NCI-H187 (cell line): ENCODE measurements at places on chromosomes 4 and X.
A peak's percentile ranks its signal among the peaks of the same experiment; 100 is the strongest.

DNA sequence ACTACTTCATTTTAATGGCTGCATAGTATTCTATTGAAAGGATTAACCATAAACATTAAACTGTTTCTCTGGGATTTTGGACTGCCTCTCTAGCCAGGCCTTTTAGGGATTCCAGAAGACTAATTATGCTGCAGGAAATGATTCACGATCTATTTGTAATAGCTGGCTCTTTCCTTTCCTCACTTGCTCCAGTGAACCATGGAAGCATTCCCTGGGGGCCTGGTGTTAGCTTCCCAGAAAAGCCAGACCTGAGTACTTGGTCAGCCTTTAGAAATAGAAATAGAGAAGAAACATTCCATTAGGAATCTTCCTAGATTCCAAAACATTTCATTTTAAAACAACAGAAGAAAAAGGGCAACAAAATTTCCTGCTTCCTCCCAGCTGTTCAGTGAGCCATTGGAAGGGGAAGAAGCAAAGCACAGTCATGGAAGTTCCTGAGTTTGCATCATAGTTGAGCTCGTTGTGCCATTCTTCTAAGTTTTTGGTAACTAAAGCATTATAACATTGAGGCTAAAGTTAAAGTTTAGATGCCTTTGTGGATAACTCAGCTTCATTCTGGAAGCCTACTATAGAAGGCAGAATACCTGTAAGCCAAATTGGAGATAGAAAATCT, 83.5 kb downstream of the NPNT start:
- no peak for DNase-seq

DNA sequence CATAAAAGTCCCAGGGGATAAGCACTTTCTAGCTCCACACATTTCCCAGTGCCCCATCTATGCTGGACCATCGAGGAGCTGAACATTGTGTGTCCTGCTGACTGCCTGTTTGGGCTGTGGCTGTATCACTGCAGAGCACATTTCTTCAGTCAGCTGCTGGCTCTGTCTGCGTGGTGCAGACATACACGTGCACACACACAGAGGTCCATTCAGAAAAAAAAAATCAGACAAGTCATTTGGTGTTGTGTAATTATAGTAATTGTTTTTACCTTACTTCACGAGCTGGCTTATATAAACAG, 1.1 kb upstream of the PDLIM3 start:
- DNase-seq, result no peak

GRCh38 chrX:70456256-70456655, 11.6 kb downstream of the DLG3 start:
- no peak for DNase-seq

- no peak for DNase-seq
These were observed 1.5 kb upstream of the PTCHD1 start for GRCh38 chrX:23332888-23333821.

GRCh38 chrX:1885116-1885515, 270.3 kb downstream of the ASMT start:
- no peak for DNase-seq

DNA sequence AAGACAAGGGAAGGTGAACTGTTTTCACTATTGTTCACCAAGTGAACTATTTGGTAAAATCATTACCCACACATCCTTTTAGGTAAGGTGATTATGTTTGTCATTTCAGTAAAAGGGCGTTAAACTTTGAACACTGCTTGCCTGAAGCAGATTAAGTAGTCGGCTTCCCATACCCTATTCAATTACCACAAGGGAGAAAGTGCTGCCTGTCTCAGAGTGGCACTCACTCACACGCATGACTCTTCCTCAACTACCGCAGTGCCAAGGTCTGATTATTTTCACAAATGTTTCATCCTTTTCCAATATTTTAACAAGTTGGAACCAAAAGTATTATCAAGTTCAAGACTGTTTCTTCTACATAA, 11.0 kb downstream of the VEGFC start:
- DNase-seq, result no peak

GRCh38 chr4:77952457-77952856, 89.8 kb downstream of the MRPL1 start:
- no peak for DNase-seq

DNA sequence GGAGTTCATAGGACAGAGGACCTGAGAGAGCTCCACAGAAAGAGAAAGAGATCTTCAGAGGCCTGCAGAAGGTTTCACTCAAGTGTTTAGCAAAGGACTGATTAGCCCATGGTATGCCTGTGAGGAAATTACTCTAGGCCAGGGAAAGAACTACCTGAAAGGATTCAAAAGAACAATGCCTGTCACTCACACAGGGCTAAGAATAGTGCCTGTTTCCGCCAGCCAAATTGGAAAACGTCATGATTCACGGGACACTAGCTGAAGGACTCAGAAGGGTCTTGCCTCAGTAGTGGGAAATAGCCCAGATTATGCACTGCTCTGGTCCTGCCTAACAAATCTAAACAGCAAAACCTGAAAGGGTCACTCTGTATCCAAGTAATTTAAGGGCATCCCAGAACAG, 21.1 kb downstream of the SYTL4 start:
- no peak for DNase-seq

DNA sequence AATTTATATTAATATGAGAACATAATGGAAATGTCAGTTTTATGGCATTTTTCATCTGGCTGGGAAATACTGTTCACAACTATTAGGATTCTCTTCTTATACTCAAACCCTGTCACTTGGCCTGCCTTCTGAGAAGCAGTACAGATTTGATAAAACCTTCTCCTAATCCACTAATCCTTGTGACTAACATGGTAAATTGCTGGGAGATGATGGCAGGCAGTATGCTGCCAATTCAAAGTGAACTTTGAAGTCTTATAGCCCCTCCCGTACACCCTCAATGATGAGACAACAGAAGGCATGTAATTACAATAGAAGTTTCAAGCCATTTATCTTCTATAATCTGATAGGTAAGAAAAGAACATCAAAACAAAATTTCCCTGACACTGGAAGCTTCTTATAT, 36.9 kb downstream of the PAQR3 start:
- DNase-seq, result no peak

DNA sequence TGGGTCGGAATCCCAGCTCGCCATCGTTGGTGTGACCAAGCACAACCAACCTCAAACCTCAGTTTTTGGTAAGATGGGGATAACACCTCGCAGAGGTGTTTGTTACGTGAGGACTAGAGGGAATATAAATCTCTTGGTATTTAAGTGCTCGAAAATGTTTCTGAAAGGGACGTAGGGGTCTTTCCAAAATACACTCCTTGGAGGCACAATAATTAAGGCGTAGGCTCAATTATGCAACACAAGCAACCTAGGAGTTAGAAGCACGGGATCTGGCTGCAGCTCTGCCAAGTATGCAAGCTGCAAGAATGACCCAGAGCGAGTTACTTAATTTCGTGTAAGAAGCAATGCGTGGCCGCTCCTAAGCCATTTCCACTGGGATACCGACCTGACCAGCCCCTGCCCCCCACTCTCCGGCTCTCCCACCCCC, 552 bp downstream of the ADH5 start:
- DNase-seq, result no peak

GRCh38 chr4:24470666-24471485, 113.5 kb downstream of the DHX15 start:
- peak; percentile 23 for DNase-seq
